ENCODE measurements at places on chromosomes 2 and 18.

DNA sequence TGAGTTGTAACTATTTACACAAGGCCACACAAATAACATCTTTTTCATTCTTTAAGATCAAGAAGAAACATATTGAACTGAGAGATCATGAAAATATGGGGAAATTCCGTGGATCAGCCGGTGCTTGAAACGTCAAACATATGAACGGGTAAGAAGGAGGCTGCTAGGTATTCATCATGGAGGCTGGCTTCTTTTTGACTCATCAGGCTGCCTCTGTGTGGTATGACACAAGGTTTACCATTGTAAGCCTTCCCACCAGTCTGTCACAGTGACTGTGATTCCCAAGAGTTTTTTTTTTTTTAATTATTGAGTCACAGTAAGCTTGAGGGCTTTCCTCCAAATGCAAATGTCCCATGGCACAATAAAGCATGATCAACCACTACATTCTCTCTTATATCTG is 506.9 kb downstream of the BCL11A start:
- no peak for DNase-seq

DNA sequence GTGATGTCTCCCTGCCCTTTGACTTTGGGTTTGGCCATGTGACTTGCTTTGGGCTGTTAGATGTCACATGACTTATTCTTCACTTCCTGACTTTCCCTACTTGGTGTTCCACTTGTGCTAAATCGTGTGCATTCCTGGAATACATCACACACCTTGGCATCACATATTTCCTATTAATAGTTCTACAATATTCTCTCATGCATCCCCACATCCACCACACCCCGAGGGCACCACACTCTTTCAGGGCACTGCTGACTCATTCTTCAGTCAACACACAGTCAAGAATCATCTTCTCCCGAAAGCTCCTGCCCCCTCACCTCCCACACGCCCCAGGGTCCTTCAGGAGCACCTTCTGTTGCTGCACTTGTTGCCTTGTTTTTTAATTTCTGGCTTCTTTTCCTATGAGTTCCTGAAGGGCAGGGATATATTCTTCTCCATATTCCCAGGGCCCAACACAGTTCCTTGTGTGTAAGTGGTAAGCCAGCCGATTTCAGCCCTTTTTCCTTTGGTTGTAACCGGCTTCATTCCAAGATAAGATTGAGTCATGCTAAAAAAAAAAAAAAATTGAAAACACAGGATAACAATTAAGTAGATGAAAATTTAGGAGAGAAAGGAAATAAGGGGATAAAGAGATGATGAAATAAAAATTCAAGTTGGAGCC is 341.4 kb downstream of the SLC4A3 start:
- peak; percentile 19 for DNase-seq

DNA sequence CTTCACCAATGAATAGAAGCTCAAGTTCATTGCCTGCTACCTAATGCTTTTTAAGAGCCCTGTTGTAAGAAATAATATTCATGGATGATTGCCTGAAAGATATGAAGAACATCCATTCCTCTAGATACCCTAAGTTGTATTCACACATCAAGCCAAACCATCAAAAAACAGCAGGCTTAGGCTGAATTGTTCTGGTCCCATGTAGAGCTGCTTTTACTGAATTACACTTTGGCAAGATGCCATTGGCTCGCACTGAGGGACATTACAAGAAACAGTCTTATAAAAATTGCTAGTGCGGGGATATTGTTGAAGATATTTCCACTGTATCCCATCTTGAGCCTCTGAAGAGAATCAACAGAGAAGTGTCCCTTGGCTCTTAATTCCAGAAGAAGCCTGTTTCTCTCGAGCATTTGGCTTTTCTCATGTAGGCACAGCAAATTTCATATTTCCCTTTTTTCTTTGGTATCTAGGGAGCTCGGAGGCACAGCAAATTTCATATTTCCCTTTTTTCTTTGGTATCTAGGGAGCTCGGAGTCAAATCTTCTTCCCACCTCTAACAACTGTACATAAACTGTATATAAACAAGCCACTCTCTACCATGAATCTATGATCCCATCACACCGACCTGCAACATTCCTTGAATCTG is 107.5 kb downstream of the COLEC12 start:
- DNase-seq = no peak

DNA sequence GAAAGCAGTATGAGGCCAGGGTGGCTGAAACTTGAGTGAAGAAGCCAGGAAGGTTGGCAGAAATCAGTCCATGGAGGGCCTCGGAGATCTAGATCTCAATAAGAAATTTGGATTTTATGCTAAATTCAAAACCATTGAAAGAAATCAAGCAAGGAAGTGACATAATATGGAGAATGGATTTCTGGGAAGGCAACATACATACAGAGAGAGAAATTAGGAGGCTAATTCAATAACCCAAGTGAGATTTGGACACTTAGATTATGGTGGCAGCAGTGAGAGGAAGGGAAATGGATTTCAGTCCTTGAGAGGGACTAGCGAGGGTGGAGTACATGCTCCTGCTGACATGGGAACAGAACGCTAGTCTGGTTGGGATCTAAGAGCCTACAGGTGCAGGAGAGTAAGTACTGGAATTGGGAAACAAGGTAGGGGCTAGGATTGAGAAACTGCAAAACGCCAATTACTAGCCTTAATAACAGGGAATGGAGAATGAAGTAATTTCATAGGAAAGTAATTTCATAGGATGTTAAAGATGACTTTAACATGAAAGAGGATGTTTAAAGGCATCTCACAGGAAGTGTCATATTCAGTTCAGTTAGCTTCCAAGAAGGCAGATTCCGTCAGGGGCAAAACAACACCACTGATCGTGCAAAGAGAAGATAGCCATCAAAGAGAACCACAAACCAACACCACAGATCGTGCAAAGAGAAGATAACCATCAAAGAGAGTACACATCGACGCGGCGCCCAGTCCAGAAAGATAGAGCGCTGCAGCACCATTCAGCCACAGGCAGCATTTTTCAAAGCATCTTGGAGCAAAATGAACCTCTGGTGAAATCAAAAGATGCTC is 27.2 kb downstream of the CDKL4 start:
- DNase-seq = peak; percentile 87

DNA sequence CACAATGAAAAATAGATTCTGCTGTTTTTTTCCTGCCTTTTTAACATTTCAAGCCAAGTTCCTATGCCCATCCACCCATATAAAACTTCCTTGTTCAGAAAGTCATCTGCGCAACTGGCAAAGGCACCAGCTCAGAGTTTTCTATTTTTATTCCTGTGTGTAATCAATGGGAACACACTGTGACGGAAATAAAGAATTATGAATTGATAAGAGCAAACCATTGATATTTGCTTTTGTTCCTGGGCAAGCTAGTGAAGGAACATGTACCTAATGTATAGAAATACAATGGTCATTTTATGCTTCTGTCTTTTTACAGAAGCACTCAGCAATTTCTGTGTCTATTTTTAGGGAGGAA is 30.8 kb upstream of the AAK1 start:
- DNase-seq = no peak

DNA sequence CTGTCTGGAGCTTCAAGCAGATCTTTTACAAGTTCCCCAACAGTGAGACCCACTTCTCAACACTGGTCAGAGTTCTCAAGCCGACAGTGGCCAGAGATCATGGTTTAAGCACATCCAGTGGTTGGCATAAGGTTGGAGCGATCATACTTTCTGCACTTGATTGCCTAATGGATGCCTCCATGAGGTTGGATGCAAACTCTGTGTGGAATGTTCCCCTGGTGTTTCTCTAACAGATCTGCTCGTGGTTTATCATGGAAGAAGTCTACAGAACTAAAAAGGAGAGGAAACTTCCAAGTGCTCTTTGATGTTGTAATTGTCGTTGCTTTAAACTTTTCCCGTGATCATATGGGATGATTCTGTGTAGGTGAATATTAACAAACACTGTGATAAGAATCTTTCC is 60.7 kb downstream of the SH3RF3 start:
- no peak for DNase-seq

DNA sequence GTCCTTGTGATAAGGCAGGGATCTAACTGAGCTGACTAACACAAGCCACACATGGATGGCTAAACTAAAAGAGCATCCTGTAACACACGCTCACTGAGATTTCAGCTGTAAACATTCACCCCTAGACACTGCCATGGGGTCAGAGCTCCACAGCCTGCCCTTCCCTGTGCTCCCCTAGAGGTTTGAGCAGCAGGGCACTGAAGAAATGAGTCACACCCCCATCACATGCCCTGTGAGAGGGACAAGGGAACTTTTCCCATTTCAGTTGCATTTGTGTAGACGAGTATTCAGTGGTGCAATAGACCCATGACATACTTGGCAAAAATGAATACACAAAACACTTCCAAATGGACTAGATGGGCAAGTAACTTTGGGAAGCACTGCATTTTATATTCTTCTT is 402.4 kb upstream of the LRRTM1 start:
- no peak for DNase-seq

DNA sequence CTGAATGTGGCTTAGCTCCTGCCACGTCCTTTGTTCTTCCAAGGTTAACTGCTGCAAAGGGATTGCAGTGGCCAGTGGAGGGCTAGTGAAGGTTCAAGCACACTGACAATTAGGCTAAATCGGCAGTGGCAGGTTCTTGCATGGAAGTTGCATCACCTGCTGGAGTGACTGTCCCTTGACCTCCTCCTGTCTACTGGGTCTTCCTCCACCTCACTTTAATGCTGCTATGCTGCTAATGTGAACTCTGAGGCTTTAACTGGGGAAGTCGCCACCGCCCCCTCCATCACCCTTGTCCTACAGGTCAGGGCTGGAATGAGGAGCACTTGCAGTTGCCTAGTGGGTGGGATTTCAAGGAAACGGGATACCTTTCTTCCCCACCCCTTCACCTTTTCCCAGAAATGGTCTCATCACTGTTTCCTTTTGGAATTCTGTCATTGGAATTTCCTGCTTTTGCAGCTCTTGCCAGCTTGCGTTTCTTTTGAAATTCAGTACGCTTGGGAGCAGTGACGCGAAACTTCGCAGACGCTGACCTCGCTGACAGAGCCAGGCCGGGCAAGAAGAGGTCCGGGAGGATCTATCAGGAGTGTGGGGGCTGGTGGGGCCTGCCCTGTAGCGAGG is 150.3 kb downstream of the SH3RF3 start:
- DNase-seq = peak; percentile 70

DNA sequence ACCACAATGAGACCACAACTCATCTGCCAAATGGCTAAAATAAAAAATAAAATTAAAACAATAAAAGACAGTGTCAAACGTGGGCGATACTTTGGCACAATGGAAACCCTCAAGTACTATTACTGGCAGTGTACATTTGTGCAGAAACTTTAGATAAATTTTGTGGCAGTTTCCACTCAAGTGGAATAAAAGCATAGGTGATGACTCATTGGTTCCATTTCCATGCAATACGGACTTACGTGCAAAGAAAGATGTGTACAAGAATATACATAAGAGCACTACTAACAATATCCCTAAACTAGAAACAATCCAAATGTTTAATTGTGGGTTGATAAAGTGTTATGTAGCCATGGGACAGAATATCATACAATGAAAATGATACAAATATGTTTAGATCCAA is 259.0 kb upstream of the HNMT start:
- no peak for DNase-seq

DNA sequence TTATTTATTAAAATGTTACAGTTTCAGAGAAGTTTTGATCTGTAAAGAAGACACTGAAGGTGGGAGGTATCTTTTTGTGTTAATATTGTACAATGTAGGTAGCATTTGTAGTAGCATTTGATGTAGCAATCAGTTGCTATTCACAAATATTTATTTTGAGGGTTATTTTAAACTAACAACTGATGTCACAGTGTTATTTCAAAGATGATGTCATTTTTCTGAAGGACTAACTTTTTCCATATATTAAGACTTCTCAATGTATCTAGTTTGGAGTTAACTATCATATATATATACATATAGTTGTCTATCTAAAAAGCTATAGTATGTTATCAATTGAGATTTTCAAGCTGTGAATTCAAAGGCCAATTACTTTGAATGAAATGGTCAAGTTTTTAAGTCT is 1003.3 kb downstream of the DSC3 start:
- no peak for DNase-seq

- no peak for DNase-seq
Measured at GRCh38 chr2:99420751-99421299, 69.0 kb downstream of the REV1 start.

- no peak for DNase-seq
Measured at GRCh38 chr2:147939313-147939712, 81.2 kb downstream of the ORC4 start.

- no peak for DNase-seq
Measured at GRCh38 chr2:136844546-136844945, 79.2 kb downstream of the THSD7B start.

DNA sequence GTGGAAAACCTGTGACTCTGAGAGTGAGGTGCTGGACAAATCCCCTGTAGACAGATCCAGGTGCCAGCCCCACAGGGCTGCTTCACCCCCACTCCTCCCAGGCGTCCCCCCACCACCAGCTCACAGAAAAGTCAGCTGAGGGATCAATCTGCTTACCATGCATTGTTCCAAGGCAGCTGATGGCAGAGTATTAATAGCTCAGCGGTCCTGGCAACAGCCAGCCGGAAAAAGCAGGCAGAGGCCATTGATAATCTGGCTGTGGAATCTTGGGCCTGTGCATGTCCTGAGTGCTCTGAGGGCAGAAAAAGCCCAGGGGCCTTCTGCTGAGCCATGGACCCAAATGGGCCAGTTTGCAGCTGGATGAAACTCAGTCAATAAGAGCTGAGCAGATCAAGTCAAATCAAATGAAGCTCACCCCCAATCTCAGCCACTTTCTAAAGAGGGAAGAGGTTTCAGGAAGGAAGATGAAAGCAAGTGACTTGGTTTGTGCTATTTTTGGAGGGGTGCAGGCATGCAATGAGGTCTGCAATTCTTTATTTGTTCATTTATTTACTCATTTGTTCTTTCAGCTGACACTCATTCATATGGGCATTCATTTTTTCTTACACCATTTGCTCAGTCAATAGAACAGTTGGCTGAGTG is 63.4 kb downstream of the GYPC start:
- DNase-seq = no peak

DNA sequence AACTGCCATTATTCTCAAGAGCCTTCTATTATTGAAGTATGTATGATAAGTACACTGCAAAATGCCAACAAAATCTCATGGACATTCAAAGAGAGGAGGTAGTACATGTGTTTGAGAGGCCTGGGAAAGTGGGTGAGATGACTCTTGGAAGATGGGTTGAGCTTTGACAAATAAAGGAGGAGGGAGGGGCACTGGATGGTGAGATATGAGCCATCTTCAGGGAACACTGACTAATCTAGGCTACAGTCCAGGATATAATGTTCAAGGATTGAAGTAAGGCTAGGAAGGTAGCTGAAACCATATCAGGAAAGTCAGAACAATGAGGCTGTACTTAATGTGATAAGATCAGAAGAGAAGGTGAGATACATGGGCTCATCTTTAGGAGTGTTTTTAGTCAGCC is 559.7 kb downstream of the ZEB2 start:
- no peak for DNase-seq

GRCh38 chr2:202005272-202005887 is 28.3 kb upstream of the FZD7 start:
- DNase-seq = no peak

DNA sequence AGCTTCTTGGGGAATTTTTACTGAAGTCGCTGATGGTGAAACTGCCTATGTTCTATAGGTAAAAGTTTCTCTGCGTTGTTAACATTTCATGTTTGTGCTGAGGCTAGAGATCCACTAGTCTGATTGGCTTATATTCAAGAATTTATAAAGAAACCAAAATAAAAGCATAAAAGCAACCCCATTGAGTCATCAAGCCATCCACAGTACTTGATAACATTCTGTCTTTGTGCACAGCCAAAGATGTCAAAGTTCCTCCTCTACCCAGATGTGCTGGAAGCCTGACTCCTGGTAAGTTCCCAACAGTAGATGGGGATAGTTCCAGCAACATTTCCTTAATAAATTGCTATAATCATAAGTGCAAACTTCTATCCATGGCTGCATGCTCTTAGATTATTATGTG is 107.8 kb downstream of the TANC1 start:
- DNase-seq = no peak
